GM23248 (cell line): ENCODE measurements at places on chromosomes 4 and X.

DNA sequence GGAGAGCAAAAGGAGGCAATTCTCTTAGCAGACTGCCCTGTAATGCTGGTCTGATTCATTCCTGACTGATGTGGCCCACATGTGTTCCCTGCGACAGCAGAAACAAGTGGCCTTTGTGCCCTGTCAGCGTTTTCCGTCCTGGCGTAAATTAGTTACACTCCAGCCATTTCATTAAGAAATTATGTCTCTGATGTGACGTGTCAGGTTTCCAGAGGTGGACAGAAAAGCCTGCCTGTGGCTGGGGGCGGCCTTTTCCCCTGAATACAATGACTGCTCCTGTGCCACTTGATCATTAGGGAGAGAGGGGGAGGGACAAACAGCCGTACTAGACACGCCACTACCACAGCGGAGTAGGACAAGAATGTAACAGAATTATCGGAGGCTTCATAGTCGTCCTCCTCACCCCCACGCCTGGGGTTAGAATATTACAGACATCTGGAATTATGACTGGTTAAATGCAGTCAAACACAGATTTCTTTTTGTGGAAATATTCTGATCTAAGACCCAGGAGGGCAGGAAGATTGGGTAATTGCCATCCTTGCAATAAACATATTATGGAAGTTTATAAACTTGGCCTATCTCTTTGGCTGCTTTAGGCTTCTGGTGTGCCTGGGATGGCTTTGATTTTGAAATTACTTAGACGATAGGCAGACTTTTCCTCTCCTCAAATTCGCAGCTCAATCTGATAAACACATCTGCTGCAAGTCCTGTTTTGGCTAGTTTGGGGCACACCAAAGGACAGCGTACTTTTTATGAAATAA, 146.2 kb upstream of the BCOR start:
- peak; percentile 9 for DNase-seq

DNA sequence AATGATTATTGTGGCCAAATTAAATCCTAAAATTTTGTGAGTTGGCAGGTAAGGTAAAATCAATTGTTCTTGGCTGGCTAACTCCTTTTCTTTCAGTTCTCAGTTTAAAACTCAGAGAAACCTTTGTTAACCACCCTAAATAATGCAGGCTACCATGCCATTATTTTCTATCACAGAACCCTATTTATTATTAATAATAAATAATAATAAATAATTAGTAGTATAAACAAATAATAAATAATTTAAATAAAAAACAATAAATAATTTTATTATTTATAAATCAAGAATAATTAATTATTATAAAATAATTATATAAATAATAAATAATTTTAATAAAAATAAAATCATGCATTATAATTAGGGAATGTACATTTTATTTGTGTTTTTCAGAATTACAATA, 390.3 kb downstream of the ARHGAP24 start:
- no peak for DNase-seq

DNA sequence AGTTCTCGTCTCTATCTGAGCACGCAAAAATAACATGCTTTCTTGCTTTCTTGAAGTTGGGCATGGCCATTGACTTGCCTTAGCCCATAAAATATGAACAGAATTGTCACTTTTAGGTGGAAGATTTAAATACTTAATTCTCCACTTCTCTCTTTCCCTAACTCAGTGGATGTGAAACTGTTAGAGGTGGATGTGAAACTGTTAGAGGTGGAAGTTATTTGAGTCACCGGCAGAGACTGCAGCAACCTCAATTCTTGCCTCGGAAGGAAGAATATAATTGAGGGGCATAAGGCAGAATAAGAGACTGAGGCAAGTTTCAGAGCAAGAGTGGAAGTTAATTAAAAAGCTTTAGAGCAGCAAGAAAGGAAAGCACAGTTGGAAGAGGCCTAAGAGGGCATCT, 2.8 kb upstream of the PARM1 start:
- DNase-seq, result no peak

GRCh38 chr4:55488716-55489115, 58.0 kb downstream of the CLOCK start:
- no peak for DNase-seq

DNA sequence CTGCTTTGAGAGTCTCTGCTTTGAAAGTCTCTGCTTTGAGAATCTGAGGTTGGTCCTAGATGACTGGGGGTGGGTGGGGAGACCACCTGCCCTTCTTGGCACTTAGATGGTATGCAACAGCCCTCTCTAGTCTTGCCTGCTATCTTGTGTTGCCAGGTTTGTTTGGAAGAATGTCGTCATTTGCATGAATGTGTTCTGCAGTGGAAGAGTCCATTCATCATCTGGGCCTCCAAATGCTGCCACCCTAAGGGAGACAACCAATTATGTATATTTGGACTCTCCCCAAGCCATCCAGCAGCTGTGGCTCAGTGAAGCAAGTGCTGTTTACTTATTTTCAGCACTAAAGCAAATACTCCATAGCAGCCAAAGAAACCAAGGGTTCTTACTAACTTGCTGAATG, 44.6 kb upstream of the TRPC5OS start:
- no peak for DNase-seq
